ENCODE measurements at places on chromosomes 1 and 21.

DNA sequence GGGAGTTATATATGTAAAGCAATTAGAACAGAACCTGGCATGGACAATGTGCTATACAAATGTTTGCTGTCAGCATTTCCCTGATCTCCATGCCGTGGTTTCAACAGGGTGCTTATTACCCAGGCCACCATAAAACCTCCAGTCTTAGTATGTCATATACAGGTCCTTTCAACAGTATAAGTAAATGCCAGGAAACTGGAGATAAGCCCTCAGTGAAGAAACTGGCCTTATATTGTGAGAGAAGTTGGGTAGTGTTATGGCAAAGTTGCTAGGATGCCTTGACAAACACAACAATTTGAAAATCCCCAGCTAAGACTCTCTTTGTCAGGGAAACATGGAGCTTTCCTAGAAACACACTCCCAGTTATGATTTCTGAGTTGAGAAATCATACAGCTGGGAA is 850.2 kb upstream of the ADAMTS5 start:
- no peak for DNase-seq

- no peak for DNase-seq
These were observed 27.2 kb downstream of the TCP10L start for GRCh38 chr21:32558106-32558505.

DNA sequence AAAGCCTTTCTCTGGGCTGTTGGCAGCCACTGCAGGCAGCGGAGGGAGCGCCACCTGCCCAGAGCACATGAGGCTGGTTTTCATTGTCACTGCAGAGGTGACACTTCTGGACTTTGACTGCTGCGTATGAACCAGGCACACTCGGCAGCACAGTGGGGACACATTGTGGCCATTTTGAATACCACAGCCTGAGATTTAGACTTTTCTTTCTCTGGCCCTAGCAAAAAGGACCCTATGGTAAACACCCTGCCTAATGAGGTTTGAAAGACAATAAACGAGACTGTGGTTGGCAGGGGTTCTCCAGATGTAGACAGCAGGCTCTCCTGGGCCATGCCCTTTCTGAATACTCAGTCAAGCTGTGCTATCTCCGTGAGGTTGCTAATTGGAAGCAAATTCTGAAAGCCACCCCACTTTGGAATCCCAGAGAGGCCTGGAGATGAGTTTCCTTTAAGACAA is 12.0 kb upstream of the KCNE2 start:
- DNase-seq: peak; percentile 86

DNA sequence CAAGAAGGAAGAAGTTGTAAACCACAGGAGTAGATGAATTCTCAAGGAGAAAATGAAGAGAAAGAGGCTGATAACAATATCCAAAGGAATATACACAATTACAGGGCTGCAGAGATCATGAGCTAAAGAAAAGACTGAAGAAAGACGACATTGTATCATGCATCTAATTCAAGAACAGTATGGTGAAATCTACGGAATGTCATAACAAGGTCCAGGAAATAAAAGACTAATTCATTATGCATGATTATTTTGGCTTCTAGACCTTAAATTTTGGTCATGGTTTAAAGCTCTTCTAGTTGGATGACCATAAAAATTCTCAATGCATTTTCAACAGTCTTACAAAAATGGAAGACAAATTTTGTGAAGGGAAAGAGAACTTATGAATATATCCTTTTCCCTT is 71.7 kb downstream of the SH3GLB1 start:
- DNase-seq: no peak

All from NCI-H1694 (cell line).